ENCODE measurements at places on chromosomes 3 and 15. TPM values are rescaled to one million over a fixed set of nuclear protein-coding genes. Genes with fewer than 3 reads are reported as not detected.

Gene BSN
- 1.2 TPM for total RNA-seq

Gene SCN11A
- total RNA-seq, result 0.13 TPM

Gene UBA7
- total RNA-seq, result 50.1 TPM

GRCh38 chr3:49098910-49099630 is 5.2 kb upstream of the QRICH1 start:
- no peak for DNase-seq

DNA sequence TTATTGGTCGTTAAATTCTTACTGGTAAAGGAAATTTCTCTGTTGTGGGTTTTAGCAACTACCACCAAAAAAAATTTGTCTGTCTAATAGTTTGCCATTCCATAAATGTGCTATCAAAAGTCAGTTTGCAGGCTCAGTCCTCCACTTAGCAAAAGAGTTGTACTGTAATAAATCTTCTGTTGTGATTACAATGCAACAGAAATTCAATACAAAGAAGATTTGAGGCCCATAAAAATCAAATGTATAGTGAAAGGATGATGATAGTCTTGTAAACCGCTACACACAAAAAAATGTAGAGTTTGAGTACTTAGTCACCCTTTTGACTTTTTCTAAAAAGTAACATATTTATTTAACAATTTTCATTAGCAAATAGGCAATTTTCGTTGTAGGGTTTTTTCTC is 251.7 kb downstream of the VGLL3 start:
- no peak for DNase-seq

DNA sequence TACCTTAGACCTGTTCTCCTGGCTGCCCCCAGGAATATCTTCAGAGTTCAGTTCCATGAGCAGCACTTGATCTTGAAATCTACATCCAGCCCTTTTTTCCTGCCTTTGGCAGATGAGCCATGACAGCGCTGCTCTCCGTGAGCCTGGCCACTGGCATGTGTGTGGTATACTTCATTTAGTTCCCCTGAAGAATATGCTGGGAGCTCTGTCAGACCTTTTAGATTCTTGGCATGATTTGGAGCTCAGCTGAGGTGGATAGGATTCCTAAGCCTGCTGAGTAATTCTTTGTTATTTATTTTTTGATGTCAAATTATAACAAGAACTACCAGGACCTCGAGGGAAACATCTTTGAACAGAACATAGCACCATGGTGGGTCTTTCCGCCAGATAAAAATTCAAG is 121.7 kb downstream of the EDEM1 start:
- no peak for DNase-seq

- DNase-seq, result no peak
These were observed 32.8 kb upstream of the TOP2B start for GRCh38 chr3:25697553-25697952.
